ENCODE measurements at places on chromosomes 2 and 18.

DNA sequence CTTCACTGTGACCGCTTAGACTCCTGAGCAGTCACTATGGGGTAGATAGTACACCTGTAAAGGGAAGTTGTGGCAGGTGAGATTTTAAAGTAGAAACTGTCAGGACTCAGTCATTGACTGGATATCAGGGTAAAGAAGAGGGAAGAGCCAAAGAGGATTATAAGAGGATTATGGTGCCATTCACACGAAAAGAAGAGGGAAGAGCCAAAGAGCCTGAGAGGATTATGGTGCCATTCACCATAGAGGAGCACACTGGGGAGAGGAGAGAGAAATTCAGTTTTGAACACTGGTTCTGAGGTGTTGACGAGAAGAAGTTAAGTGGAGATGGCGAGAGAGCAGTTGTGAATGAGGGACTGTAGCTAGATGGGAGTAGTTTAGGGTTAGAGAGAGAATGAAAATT lies 16.9 kb upstream of the KCNJ13 start:
- DNase-seq: no peak

DNA sequence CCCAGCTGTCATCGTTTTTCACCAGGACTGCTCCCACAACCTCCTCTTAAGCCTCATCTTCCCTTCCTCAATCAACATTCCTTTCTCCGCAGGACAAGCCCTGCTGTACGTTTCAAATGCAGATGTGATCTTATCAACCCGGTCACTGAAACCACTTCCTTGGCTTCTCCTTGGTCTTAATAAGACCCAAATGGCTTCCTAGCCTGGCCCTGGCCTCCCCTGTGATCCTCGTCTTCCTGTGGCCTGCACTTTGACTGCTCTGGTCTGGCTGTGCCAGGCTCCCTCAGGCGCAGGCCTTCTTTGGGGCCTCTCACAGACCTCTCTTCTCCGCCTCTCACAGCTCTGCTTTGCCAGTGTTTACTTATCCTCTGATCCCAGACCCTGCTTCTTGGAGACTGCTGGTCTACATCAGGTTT lies 4.7 kb upstream of the ADNP2 start:
- no peak for DNase-seq

DNA sequence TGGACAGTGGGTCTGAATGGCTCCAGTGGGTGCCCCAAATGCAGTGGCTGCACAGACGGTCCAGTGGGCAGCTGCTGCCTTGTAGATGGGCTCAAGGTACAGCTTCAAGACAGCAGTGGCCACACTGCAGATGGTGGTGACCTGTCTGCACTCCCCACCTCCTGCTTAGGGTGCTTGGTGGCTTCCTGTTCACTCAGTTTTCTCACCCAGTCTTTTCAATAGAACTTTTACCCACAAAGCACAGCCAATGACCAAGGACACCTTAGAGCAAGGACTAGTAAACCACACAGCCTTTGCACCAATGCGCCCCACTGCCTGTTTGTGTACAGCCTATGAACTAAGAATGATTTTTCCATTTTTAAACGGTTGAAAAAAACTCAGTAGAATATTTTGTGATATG lies 34.9 kb downstream of the MEX3C start:
- no peak for DNase-seq

- DNase-seq: no peak
Measured at GRCh38 chr2:234905547-234906265, 46.1 kb upstream of the SH3BP4 start.

GRCh38 chr2:189411860-189412259 lies 29.4 kb upstream of the WDR75 start:
- peak; percentile 92 for DNase-seq
